ENCODE measurements at places on chromosomes 5 and 9.

DNA sequence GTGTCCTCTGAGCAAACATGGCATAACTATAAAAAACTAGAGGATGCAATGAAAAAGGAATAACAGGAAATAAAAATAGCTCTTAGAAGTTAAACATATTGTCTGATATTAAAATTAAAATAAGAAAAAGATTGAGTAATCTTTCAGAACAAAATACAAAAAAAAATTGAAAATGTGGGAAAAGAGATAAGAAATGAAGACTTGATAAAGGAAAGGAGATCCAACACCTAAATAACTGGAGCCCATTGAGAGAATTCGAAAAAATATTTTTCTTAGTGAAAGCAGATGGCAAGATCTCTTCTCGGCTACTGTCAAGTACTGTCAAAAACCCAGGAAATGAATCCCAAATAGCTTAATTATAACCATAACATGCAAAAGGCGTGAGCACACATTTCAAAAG, 24.9 kb downstream of the LIFR start:
- DNase-seq, result no peak

- DNase-seq, result peak; percentile 58
Observed at GRCh38 chr9:92722386-92723298, 42.0 kb downstream of the BICD2 start.

- DNase-seq, result no peak
Observed at GRCh38 chr9:4259489-4259888, 40.4 kb downstream of the GLIS3 start.

- DNase-seq, result no peak
Observed at GRCh38 chr5:107404595-107405374, 266.0 kb downstream of the EFNA5 start.

DNA sequence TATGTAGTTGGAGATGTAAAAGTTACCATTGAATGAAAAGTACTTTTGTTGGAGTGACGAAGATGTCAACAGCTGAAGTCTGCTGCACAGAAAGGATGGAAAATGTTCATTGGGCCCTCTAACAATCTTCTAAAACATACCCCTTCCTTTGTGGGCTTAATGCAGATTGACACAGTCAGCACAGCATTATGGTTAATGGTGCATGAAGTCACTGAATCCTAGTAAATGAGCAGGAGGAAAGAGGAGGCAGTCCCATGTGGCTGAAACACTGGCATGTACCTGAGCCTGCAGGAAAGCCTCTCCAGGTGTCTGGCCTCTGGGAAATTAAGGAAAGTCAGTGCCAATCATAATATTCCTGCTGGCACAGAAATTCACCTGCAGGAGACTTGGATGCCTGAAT, 153.8 kb downstream of the ARL15 start:
- no peak for DNase-seq

DNA sequence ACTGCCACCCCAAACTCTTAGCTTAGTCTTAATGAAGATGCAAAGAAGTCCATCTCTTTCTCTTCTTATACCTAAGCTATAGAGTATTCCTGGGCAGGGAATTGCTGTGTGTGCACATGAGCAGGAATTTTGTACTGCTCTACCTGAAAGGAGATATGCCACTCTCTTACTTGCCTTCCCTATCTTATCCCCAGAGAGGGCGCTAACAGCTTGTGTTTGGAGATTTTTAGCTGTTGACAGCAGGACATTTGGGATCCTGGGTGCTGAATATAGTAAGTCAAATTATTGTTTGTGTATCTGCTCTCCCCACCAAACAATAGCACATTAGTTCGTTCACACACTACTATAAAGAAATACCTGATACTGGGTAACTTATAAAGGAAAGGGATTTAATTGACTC, 159.5 kb downstream of the GABRG2 start:
- DNase-seq, result no peak

- no peak for DNase-seq
Observed at GRCh38 chr5:101991486-101991885, 304.6 kb downstream of the SLCO4C1 start.

DNA sequence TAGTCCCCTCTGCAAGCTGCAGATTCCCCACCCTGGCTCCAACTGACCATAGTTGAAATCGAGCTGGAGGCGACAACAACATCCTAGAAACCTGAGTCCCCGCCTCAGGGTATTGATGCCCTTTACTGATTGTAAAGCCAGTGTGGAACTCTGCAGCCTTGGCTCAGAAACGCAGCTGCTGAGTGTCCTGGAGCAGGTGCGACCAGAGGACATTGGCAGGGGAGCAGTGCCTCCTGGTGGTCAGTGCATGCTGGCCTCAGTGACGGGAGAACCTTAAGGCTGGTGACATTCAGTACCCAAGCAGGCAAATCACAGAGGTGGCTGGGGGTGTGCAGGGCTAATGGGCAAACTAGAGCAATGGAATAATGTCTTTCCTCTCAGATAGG, 20.4 kb upstream of the ZNF354B start:
- DNase-seq, result peak; percentile 49

DNA sequence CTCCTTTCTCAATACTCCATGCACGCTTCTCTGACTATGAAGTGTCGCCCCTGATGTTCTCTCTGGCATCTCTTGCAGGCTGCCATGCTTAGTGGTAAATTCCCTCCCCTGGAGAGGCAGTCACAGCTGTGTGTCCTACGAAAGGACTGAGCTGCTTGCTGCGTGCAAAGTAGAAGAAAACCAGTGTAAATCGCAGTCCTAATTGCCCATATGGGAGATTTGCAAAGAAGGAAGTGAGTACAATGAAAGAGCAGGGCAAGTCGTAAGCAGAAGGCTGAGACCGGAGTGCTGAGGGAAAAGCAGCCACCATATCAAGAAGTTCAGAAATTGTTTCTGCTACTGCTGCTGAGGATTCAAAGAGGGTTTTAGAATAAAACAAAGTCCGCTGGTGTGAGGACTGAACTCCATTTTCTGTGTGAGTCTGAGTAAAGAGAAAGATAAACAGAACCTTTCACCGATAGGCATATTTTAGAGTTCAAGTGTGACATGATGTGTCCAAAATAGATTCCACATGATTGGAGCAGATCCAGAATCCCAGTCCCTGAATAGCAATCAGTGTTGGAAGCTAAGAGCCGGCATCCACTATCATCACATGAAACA, 507.8 kb upstream of the MPDZ start:
- DNase-seq, result no peak

- DNase-seq, result no peak
Observed at GRCh38 chr5:17163221-17163620, 54.2 kb upstream of the BASP1 start.

- no peak for DNase-seq
Observed at GRCh38 chr5:130616161-130616560, 548.9 kb downstream of the HINT1 start.

- no peak for DNase-seq
Observed at GRCh38 chr5:151424892-151425523, 22.4 kb upstream of the SLC36A1 start.
